HCT116 (cell line): ENCODE measurements at places on chromosomes 1 and 21.

DNA sequence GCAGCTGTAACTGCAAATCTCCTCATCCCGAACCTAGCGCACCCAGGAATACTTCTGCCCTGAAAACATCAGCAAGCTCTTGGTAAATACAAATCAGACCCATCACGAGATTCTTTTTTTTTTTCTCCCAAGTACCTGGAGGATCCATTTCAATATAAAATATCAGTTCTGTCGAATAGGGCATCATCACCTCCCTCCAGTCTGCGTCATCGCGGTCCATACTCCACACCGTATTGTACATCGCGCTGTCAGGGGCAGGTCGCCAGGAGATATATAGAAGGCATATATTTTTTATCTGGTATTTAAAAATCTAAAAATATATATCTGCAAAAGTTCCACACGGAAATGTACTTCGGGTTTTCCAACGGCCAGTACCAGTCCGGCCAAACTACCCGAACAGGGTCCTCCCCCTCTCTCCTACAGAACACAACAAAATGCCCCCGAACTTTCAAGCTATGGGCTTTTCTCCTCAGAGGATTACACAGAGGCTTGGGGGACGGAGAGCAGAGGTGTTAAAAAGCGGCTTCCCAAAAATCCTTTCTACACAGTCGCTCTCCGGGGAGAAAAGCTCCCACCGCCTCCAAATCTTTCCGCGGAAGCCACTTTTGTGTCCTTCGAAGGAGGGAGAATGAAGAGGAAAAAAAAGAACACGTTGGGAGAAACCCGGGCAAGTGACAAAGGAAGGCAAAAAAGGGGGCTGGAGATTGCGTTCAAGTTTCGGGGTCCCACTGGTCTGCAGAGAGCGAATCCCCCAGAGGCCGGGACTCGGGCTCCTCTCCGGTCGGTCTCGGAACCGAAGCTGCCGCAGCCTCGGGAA, 509 bp downstream of the PIK3R3 start:
- DNase-seq, result no peak

GRCh38 chr1:235997049-235997448, 67.8 kb downstream of the NID1 start:
- no peak for DNase-seq

- no peak for DNase-seq
Observed at GRCh38 chr21:28746166-28746565, 246.5 kb downstream of the LTN1 start.

- DNase-seq, result no peak
Observed at GRCh38 chr1:99776120-99776519, 9.7 kb upstream of the FRRS1 start.

DNA sequence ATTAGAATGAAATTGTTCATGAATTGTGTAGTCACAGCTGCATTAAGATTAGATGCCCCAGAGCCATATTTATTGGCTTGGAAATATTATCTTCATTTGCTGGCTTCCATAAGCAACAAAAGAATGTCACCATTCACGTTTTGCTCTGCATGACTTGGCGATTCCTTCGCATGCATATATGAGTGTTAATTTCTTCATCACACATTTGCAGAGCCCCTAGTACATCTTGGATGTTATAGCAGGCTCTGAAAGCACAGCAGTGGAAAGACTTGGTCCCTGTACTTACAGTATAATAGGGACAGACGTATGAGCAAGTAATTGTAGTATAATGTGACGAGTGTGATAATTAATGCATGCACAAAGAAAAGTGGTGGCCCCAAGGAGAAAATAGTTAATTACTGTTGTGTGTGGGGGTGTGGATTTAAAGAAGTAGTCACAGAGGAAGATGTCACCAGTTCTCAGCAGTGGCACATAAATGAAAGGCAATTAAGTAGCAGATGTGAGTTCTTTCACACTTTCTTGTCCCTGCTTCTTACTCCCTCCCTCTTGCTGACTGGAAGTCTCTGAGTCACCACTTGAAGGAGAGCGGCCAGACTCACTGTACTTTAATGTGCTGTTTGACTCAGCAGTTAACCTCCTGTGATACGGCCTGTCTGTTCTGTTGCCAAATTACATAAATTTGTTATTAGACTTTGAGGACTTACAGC, 21.0 kb downstream of the S100A10 start:
- peak; percentile 83 for DNase-seq

GRCh38 chr1:36464605-36465393, 615 bp upstream of the MRPS15 start:
- no peak for DNase-seq

DNA sequence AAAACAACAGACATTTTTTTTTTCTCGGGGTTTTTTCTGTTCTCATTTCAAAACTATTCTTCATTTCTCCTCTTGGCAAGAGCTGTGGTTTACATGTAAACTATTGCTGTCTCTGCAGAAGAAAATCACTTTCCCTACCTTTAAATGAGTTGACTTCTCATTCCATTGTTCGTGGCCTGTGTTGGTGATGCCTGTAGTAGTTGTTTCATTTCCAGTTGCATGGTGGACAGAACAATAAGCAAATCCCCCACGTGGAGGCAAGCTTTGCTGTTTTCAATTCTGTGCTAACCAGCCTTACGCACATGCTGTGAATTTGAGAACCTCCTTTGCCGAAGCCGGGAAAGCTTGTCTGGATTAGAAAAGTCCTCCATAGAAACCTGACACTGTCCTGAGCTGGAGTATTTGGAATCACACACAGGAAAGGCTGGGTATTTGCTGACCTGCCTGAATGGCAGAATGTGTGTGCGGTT, 26.2 kb upstream of the MAP3K7CL start:
- DNase-seq, result no peak

DNA sequence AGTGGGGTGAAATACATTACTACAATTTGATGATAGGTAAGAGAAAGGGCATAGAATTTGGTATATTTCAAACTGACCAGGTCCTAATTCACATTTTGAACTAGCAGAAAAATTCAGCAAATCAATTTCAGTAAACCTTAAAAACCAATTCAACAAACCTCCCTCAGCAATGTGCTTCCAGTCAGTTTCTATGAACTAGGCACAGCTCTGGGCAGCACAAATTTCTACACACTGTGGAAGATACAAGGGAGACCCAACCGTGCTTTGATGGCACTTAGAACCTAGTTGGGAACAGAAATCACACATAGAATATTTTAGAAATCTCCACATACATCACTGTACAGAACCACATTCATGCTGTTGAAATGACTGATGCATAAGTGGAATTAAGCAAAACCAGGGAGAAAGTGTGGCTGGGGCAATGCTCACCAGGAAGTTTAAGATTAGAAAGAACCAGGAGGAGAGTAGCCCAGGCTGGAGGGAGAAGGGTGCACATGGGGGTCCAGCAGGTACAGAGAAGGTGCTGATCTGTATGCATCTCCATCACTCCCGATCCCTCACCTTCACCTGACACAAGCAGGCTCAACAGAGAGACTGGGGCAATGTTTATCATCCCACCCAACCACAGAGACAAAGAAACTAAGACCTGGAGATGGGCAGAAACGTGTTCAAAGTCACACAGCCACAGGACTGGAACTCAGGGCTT, 14.8 kb downstream of the C1orf226 start:
- DNase-seq, result no peak

DNA sequence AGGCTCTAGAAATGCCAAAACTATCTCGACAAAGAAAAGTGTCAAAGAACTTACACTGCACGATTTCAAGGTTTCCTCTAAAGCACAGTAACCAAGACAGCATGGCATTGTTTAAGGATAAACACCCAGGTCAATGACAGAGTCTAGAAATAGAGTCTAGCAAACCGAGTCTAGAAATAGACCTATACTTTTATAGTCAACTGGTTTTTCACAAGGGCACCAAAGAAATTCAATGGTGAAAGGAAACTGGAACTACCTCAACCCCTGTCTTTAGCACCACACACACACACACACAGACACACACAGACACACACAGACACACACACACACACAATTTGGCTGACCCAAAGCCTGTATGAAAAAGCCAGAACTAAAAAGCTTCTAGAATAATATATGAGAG, 67.1 kb upstream of the PGBD5 start:
- DNase-seq, result no peak

DNA sequence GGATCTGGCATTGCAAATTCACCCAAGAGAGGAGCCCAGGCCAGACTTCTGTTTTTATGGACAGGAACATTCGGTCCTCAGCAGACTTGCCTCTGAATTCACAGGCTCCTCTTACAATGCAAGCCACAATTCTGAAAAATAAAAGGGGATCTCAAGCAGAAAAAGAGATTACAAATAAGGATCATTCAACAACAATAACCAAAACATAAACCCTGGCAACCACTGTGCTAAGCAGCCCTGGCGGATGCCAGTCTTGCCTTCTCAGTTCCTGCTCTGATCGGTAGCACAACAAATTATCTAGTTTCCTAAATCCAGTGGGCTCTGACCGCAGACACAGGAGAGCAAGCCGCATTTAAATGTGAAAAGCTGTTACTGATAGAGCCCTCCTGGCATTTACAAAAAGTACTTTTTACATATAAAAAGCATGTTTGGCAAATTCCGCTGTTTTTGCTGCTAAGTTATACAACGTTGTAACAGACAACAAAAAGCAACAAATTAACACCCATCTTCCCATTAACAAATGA, 123.4 kb upstream of the FOXD3 start:
- no peak for DNase-seq

GRCh38 chr1:175665616-175666015, 77.8 kb downstream of the TNR start:
- no peak for DNase-seq

- no peak for DNase-seq
Observed at GRCh38 chr1:107491582-107491981, 350.7 kb downstream of the NTNG1 start.

DNA sequence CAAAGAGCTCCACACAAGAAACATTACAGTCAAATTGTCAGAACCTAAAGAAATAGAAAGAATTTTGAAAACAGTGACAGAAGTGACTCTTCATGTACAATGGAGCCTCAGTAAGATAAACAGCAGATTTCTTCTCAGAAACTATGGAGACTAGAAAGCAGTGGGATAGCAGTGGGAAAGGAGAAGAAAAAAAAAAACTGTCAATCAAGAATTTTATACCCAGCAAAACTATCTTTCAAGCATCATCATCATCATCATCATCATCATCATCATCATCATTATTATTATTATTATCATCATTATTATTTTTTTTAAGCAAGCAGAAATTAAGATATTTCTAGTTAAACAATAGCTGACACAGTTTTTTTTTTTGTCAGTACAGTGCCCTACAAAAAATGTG, 24.2 kb downstream of the CEP170 start:
- no peak for DNase-seq

DNA sequence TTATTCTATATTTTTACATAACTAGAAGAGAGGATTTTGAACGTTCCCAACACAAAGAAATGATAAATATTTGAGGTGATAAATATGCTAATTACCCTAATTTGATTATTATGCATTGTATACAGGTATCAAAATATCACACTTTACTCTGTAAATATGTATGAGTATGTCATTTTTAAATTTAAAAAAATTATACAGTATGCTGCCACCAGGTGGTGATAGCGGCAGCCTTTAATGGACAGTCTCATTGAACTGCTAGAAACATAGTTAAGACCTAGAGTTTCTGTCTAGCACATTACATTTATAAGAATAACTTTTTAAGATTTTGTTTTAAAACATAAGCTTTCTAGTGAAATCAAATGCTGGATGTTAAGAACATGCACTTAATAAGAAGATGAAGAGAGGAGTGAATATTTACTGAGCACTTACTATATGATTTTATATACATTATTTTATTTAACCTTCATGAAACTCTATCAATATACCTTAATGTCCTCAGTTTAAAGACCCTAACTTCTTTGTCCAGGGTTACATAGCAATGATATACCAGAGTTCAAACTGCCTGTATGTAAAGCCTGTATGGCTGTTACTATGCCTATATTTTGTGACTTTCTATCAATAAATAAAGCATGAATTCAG, 207.1 kb downstream of the NUF2 start:
- DNase-seq, result peak; percentile 13

GRCh38 chr21:16777041-16777720, 735.7 kb upstream of the CXADR start:
- DNase-seq, result no peak

GRCh38 chr1:232863544-232864275, 58.5 kb downstream of the MAP10 start:
- no peak for DNase-seq

- no peak for DNase-seq
Observed at GRCh38 chr1:53321366-53321765, 6.5 kb downstream of the LRP8 start.

- no peak for DNase-seq
Observed at GRCh38 chr1:226790545-226791181, 51.6 kb upstream of the ITPKB start.

- no peak for DNase-seq
Observed at GRCh38 chr1:26493267-26493666, 21.0 kb downstream of the HMGN2 start.

- DNase-seq, result no peak
Observed at GRCh38 chr1:226983247-226983991, 43.3 kb downstream of the COQ8A start.

- DNase-seq, result no peak
Observed at GRCh38 chr1:175471039-175471800, 272.2 kb downstream of the TNR start.

- DNase-seq, result peak; percentile 54
Observed at GRCh38 chr21:42117229-42117966, 46.3 kb downstream of the UMODL1 start.

GRCh38 chr1:89668961-89669360, 36.0 kb downstream of the LRRC8C start:
- DNase-seq, result no peak

DNA sequence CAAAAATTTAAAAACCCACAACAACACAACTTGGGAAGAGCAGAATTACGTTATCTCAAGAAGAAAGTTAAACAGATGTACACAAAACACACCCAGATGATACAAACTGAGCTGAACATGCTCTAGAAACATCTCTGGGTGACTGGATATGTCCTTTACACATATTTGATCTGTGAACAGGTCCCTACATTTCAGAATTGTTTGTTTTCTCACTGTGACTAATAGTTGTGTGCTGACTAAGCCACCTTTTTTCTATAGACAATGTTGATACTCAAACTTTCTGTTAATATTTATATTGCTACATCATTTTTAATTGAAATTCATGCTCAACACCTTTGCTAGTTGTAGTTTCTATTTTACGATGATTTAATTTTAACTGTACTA, 1.0 kb upstream of the F11R start:
- DNase-seq, result no peak

GRCh38 chr1:47598357-47598756, 160.5 kb downstream of the FOXD2 start:
- DNase-seq, result no peak

- DNase-seq, result no peak
Observed at GRCh38 chr1:42658877-42659337, 684 bp downstream of the PPIH start.

- no peak for DNase-seq
Observed at GRCh38 chr1:225965231-225965630, 24.2 kb upstream of the LEFTY2 start.

- DNase-seq, result no peak
Observed at GRCh38 chr1:28229996-28230395, 2.8 kb downstream of the DNAJC8 start.

- DNase-seq, result no peak
Observed at GRCh38 chr1:154712166-154712810, 104.3 kb upstream of the ADAR start.

DNA sequence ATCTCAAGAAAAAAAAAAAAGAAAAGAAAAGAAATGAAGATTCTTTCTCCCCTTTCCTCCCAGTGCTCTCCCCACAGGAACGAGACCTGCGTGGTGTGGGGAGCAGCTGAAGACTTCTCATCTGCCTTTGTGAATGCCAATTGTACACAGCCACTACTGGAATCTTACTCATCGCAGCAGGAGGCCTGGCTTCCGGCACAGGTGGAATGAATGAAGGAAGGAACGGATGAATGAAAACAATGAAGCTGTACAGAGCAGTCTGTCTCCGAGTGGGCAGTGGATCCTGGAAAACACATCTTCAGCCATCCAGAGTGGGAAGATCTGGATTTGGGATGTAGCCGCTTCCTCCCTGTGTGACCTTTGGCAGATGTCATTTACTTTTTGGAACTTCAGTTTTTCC, 64.9 kb downstream of the RUNX3 start:
- DNase-seq, result no peak
